Activated naive CD8-positive, alpha-beta T cell treated with anti-CD3 and anti-CD28 coated beads, Interleukin-2, amount 10 ng/mL, durations not matched to agents 7 days and 5 days (primary cell): ENCODE measurements at places on chromosomes 7 and 10. TPM values are rescaled to one million over a fixed set of nuclear protein-coding genes. Genes with fewer than 3 reads are reported as not detected.

SLC26A3 gene
- not detected for total RNA-seq

CCAR1 gene
- total RNA-seq, result 93.5 TPM

TDRD1 gene
- total RNA-seq, result 0.08 TPM

AKR1D1 gene
- total RNA-seq, result not detected

ZDHHC6 gene
- total RNA-seq, result 51.8 TPM

GRCh38 chr7:37672926-37673325 is 10.6 kb upstream of the GPR141 start:
- no peak for DNase-seq

DNA sequence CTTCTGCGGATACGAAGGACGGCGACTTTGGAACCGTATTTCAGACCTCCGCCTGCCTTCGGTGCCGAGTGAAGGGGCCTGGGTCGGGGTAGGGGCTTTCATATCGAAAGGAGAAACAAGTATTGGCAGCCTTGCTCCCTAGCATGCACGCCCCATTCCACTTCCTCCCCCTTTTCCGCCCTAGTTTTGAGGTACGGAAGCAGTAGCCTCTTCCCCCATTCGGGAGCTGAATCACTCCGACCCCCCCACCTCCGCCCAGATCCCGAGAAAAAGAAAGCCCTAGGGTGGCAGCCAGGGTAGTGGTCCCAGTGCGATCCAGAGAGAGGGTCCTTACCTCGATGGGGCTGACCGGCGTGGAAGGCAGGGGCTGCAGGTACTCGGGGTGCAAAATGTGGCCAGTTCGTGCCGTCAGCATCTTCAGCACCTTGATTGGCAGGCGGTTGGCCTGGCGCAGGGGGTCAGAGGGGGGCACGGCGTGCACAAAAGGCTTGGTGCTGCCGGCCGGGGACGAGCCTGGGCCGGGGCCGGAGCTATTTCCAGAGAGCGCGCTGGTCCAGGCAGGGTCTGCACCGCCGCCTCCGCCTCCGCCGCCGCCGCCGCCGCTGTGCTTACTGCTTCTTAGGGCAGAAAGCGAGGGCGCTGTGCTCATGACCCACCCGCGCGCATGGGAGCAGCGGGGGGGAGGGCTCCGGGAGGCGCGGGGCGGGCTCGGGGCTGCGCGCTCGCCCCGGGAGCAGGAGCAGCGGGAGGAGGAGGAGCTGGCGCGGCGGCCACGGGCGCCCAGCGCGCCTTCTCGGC is 594 bp downstream of the ZNF503 start:
- DNase-seq, result peak; percentile 44

DNA sequence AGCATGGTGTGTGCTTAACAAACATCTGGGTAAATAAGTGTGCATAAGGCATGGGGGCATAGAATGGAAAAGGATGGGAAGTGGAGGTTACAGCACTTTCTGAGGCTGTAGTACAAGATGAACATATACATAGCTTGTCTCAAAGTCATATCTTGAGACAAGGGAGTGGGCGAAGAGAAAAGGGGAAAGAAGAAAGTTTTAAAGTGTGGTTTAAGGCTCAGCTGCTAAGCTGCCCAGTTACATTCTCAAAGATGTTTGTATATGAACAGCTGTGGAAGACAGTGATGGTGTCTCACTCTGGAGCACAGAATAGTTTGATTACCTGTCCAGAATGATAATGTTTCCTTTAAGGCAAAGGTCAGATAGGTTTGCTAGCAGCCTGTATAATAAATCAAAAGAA is 61.9 kb upstream of the LANCL2 start:
- DNase-seq, result no peak

GRCh38 chr10:70974351-70974901 is 86.1 kb upstream of the PCBD1 start:
- no peak for DNase-seq

DNA sequence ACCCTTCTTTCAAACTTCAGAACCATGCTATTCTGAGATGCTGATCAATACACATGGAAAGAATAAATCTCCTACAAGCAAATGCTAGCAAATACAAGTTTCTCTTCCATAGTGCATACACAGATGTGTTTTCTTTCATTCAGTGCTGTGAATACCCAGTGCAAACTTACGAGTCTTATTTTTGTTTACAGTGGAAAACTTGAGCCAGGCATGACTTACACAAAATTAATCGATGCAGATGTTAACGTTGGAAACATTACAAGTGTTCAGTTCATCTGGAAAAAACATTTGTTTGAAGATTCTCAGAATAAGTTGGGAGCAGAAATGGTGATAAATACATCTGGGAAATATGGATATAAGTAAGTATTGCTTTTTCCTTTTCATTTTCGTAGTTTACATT is 48.8 kb downstream of the PNLIPRP3 start:
- no peak for DNase-seq

GRCh38 chr7:17094963-17095574 is 203.4 kb upstream of the AHR start:
- DNase-seq, result no peak

GRCh38 chr10:44253769-44254462 is 131.0 kb downstream of the CXCL12 start:
- no peak for DNase-seq

DNA sequence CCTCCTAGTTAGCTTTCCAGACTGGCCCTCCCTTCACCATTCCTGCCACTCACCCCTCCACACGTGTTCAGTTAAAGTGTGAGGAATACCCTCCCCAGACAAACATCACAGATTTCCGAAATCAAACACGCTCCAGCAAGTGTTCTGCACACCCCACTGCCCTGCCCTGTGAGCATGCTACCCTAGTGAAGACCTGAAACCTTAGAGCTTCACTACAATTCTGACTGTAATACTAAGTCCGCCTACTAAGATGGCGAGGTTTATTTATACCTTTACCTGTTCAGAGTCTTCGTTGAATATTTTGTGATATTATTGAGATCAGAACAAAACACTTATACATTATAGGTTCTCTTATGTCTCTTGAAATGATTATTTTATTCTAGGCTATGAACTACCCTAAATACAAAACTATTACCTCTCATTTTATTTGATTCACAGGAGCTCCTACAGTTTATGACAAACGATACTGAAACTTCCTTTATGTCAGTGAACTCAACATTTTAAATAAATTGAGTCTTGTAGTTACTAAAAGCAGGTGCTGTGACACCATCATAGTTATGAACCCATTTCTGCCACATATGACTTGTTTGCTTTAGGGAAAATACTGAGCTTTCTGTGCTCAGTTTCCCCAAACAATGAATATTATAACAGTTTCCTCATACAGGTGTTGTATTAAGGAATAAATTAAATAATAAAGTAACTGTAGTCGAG is 8.6 kb downstream of the SCIN start:
- no peak for DNase-seq

DNA sequence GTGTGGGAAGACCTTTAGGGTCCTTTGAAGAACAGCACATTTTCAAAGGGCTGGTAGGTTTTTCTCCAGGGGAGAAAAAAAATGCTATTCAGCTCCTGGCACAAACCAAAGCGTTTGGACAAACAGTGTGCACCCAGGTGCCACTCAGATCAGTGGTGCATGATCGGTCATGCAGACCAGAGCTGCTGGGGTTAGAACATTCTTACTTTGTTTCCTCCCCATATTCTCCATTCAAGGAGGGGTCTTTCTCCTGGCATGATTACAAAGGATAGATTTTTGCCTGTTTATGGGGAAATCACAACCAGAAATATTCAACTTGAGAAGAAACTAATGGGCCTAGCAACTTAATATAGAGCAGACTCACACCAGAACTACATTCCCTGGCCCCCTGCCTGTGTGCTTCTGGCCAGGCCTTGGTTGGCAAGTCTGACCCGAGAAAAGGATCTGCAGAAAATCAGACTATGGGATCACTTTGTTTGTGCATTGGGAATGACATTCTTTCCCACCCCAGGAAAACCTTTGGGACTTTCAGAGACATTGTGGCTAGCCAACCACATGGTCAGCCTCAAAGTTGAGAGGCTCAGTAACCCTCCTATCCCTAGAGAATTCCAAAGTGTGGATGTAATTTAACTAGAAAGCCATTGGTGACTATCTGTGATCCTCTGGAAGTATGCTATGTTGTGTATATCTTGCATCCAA is 82.3 kb upstream of the FGL2 start:
- DNase-seq, result no peak

DNA sequence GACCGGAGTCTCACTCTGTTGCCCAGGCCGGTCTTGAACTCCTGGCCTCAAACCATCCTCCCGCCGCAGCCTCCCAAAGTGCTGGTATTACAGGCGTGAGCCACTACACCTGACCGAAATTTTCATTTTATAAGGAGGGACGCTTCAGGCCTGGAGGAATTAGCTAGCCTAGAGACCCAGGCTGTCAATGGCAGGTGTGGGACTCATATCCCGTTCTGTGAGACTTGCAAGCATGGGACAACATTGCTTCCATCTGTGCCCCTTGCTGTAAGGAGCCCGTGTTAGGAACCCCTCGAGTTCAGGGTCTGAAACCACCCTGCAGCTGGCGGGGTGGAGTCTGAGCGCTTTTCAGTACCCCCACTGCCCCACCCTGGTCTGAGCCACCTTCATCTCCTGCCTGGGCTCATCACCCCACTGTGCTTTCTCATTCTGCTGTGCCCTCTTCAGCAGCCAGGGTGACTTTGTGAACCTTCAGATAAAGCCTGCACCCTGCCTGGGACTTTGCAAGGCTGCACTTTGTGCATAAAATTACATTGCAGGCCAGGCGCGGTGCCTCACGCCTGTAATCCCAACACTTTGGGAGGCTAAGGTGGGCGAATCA is 1.3 kb upstream of the DAGLB start:
- no peak for DNase-seq

- no peak for DNase-seq
Measured at GRCh38 chr10:52210161-52210560, 103.9 kb upstream of the DKK1 start.

DNA sequence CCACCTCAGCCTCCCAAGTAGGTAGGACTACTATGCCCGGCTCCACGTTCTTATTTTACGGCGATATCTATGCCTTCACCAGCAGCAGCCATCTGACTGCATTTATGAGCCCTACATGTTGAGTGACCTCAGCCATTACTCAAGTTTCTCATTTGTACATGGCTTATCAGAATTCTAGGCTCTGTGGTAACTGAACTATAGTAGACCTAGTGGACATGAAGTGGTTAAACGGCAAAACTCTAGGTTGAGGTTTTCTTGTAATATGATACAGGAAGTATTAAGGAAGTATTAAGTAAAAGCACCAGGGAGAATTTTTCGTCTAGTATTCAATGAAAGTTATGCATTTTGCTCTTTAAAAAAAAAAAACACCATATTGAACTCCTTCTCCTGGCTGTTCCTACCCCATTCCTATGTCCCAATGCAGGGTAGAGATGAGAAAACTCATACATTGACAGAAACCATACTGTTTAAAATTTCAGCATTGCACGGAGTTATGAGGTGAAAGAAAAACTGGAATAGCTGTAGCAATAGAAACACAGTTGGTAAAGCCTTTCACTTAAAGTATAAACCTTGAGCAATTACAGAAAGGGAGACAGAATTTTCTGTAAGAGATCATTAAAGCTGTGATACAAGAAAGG is 39.8 kb upstream of the EPC1 start:
- no peak for DNase-seq

- no peak for DNase-seq
Measured at GRCh38 chr7:121271916-121272315, 56.9 kb upstream of the WNT16 start.

DNA sequence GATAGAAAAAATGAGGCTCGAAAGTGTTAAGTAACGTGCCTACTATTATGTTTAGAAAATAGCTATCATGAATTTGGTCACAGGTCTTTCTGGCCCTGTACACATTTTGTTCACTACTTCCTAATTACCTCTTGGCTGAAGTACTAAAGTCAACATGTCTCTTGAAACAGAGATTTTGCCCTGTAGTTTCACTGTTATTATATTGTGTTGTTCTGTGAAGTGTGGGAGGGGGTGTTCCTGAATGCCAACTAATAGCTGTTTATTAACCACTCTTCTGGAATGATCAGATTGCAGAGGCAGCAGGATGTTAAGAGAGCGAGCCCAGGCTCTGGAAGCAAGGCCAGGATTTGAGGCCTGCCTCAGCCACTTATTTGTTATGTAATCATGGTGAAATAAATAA is 72.1 kb downstream of the RNF133 start:
- no peak for DNase-seq

GRCh38 chr10:94292434-94293090 is 70.2 kb downstream of the NOC3L start:
- no peak for DNase-seq

- peak; percentile 60 for DNase-seq
Measured at GRCh38 chr7:148962823-148963582, 65.3 kb downstream of the PDIA4 start.

- DNase-seq, result no peak
Measured at GRCh38 chr10:70634011-70634410, 31.5 kb upstream of the PRF1 start.

GRCh38 chr7:19574131-19574530 is 134.7 kb downstream of the POLR1F start:
- no peak for DNase-seq
